Stimulated activated effector memory CD8-positive, alpha-beta T cell treated with anti-CD3 and anti-CD28 coated beads, Interleukin-12 subunit alpha, Interleukin-12 subunit beta, amount 100 ng/mL, for 72 hours (primary cell): ENCODE measurements at places on chromosomes 5 and 9.
A peak's percentile ranks its signal among the peaks of the same experiment; 100 is the strongest.

- DNase-seq: peak; percentile 54
Observed at GRCh38 chr5:69368458-69369339, 621 bp downstream of the AK6 start.

DNA sequence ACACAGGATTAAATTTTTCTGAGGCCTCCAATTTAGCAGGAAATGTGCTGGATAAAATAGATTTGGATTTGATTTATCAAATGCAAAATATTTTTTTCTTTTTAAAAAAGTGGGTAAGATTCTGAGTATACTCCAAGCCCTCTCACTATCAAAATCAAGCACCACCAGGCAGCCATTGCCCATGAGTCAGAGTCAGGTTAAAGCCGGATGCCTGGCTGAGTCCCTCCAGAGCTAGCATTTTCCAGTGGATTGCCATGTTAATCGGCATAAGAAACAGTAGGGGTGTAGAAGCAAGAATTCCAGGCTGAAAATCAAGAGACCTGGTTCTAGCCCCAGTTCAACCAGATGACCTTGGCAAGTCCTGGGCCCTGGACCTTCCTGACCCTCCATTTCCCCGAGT lies 85.3 kb downstream of the FAM114A2 start:
- DNase-seq: no peak

GRCh38 chr5:457195-457961 lies 14.4 kb downstream of the EXOC3 start:
- no peak for DNase-seq

DNA sequence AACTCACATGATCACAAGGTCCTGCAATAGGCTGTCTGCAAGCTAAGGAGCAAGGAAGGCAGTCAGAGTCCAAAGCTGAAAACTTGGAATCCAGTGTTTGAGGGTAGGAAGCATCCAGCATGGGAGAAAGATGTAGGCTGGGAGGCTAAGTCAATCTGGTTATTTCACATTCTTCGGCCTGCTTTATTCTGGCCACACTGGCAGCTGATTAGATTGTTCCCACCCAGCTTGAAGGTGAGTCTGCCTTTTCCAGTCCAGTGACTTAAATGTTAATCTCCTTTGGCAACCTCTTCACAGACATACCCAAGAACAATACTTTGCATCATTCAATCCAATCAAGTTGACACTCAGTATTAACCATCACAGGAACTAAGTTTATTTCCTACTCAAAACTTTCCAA lies 453.4 kb downstream of the TLE4 start:
- no peak for DNase-seq

- no peak for DNase-seq
Observed at GRCh38 chr5:65356274-65356673, 125.4 kb downstream of the ADAMTS6 start.

- DNase-seq: no peak
Observed at GRCh38 chr5:135054546-135054945, 20.5 kb upstream of the PITX1 start.

GRCh38 chr5:159183247-159183646 lies 26.1 kb downstream of the RNF145 start:
- DNase-seq: no peak

DNA sequence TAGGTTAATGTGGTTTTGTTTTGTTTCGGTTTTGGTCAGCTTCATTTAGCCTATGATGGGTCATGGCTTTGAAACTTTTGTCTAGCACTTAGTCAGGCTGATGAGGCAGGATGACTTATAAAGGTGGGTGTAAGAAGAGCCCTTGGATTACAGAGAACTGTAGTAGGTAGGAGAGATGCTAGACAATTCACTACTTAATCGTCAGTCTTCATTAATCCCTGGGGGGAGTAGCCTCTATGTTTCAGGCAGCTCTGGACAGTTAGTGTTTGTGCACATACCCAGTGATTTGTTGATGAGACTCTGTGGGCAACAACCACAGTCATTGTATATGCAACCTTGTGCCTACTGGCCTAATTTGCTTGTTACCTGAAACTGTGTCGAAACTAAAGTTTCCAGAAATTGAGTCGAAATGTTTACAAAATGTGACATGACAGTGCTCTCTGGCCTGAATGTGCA lies 113.3 kb downstream of the MTREX start:
- peak; percentile 20 for DNase-seq
